Aorta (tissue), 5 donors: ENCODE measurements at places on chromosomes 6 and 20. TPM values are rescaled to one million over a fixed set of nuclear protein-coding genes. Genes with fewer than 3 reads are reported as not detected.

Gene RPL10A
- total RNA-seq, result 875 TPM

Gene ZNF341
- 3.1 TPM for total RNA-seq

Gene DOK5
- total RNA-seq, result 13.3 TPM

Gene IL17A
- total RNA-seq, result not detected

Gene NUP153
- 34.4 TPM for total RNA-seq

Gene BNIP5
- total RNA-seq, result not detected

Gene AIF1
- 68.3 TPM for total RNA-seq

Gene RANBP9
- 53.2 TPM for total RNA-seq

Gene SIM1
- not detected for total RNA-seq

Gene RBBP8NL
- not detected for total RNA-seq

Gene OR2B3
- not detected for total RNA-seq

Gene GJA10
- not detected for total RNA-seq

Gene RFX6
- total RNA-seq, result not detected

Gene TULP1
- not detected for total RNA-seq

Gene EDN1
- 10.0 TPM for total RNA-seq

Gene GNAS-AS1
- 1.2 TPM for total RNA-seq

Gene HCK
- 28.6 TPM for total RNA-seq

Gene FOXQ1
- not detected for total RNA-seq

Gene GATA5
- total RNA-seq, result 0.16 TPM

Gene MMP24
- total RNA-seq, result 0.52 TPM

Gene TUBB2B
- 5.6 TPM for total RNA-seq

Gene VSX1
- not detected for total RNA-seq

Gene SLC22A23
- 6.0 TPM for total RNA-seq

Gene CNKSR3
- 19.3 TPM for total RNA-seq
